Right lung (tissue), 10 donors: ENCODE measurements at places on chromosomes 5 and 9. TPM values are rescaled to one million over a fixed set of nuclear protein-coding genes. Genes with fewer than 3 reads are reported as not detected.

DNA sequence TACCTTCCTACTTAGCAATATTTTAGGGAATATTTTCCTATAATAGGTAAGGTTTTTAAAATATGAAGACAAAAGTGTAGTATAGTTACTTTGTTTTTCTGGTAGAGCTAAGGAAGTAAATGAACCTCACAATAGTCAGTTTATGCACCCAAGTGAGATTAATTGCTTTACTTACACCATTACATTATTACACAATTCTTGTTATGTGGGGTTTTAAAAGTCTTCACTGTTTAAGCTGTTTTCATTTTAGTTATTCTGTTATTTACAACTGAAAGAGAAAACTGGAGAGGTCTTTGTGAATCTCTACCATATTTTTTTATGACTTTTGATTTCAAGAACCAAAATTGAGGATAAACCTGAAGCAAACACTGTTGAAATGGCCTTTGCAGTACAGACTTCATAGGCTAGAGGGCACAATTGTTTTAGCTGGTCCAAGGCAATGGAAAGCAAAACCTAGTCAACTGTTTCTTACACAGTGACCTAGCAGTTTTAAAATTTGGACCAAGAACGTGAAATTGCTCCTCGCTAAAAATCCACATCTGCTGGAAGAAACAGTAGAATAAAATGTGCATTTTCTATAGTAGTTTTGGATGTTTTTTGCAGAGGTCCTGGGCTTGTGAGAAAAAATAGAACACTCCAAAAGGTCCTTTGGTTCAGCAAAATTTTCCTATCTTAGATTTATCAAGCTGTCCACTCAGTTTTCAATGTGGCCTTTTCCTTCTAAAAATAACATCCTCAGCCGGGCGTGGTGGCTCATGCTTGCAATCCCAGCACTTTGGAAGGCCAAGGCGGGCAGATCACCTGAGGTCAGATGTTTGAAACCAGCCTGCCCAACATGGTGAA lies 66.4 kb upstream of the FER start:
- DNase-seq, result peak; percentile 67

DNA sequence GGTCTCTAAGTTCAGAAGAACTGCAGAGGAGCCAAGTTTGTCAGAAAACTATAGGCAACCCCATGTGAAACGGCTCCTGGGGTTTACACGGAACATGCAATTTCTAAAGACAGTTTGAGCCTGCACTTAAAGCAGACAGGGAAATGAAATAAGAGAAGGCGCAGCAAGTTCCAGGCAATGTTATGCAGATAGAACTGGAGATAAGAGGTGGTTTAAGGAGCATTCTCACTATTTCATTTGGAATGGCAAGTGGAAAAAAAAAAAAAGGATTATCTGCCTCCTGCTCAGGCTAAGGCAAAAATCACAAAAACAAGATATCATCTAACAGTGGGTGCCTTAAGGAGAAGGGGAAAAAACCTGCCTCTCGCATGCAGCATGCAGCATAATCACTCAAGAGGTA lies 2252.4 kb downstream of the MAT2B start:
- DNase-seq, result no peak

DNA sequence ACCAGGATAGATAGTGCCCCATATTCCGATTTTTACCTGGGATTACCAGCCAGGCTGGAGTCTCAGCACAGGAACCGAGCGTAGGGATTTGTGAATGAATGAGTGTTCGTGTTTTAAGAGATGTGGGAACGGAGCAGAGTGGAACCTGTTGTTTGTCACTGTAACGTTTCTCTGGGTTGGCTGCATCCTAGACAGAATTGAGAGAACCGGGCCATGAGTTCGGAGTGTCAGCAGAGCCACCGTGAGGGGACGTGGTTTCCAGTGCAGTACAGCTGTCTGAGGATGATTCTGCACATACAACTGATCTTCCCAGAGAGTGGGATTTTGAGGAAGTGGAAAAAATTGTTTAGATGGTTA lies 1.2 kb downstream of the PDE8B start:
- DNase-seq, result no peak

- DNase-seq, result no peak
These were observed 329.3 kb upstream of the BRINP1 start for GRCh38 chr9:119698535-119698934.

The PNPLA7 gene
- polyA plus RNA-seq, result 2.9 TPM

The LVRN gene
- polyA plus RNA-seq, result 1.1 TPM
